ENCODE measurements at places on chromosomes 6 and 20.

DNA sequence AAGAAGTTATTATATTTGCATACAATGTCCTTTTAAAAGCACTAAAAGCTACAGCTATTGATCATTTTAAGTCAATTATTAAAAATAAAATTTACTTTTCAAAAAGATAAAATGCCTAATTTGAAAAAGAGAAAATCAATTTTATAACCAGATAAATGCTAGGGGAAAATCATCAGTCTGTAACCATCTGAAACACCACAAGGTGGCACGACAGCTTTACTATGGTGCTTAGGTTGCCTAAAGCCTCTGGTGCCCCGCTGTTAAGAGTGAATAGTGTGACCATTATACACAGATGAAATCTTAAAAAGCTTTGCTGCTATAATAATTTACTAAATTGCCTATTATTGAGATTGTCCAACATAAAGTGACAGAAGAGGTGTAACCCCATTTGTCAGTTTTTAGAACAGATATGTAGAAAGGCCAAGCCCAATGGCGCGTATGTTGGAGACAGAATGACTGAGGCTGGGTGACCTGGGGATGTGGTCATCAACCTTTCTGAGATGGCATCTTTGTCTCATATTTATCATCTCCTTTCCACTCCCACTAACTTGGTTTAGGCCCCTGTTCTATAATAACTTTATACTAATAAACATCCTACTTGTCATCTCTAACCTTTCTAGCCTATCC is 100.8 kb downstream of the MOXD1 start:
- no peak for DNase-seq

DNA sequence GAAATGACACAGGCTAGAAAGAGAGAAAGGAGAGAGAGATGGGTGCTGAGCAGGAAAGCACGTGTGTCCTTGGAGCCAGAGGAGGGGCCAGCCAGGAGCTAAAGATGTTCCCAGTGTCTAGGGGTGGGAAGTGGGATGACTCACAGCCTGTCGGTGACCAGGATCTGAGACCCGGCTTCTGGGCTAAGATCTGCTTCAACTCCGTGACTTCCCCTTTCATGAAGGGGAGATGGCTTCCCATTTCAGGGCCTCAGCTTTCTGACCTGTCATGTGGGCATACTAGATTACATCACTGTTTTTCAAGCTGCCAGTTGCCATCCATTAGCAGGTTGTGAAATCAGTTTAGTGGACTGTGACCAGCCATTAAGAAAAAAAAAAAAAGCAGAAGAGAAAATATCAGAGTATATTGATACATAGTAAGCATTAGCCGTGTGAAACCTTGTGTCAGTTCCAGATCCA is 5.4 kb downstream of the TGM3 start:
- no peak for DNase-seq

GRCh38 chr6:56683882-56684281 is 41.2 kb upstream of the DST start:
- DNase-seq = peak; percentile 86

GRCh38 chr6:129672881-129673631 is 36.9 kb downstream of the ARHGAP18 start:
- no peak for DNase-seq

DNA sequence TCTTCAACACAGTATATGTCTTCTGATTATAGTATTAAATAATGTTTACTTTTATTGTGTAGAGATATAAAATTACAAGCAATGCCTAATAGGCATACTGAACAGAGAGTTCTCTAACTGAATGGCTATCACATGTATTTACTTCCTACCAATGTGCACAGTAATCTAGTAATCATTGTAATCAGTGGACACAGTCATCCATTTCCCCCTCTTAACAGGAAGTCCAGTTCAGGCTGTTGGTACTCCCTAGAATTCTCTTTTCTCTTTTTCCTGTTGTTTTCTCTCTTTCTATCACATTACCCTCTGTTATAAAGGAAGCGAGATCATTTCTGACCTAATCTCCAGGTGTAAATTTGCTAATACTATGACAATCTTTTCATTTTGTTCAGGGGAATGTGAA is 172.5 kb downstream of the HTR1B start:
- no peak for DNase-seq

DNA sequence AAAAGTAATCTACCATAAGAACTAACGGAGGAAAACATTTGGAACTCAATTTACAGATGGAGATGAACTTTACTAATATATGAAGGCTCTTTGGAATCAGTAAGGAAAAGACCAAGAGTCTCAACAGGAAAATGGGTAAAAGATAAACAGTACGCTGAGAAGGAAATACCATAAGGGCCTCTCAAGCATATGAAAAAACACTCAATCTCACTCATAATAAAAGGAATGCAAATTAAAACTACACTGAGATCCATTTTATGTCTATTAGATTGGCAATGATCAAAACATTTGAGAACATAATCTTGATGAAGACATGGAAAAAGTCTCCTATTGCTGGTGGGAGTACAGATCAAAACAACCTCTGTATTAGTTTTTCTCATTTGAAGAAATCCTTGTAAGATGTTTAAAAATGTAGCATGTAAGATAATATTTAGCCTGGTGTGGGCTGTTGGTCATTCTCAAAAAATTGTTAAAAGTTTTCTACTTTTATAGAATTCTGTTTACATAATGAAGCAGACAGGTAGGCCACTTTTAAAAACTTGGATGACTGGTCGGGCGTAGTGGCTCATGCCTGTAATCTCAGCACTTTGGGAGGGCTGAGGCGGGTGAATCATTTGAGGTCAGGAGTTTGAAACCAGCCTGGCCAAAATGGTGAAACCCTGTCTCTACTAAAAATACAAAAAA is 14.5 kb downstream of the REV3L start:
- DNase-seq = no peak

GRCh38 chr6:149260214-149260874 is 57.2 kb upstream of the TAB2 start:
- no peak for DNase-seq

DNA sequence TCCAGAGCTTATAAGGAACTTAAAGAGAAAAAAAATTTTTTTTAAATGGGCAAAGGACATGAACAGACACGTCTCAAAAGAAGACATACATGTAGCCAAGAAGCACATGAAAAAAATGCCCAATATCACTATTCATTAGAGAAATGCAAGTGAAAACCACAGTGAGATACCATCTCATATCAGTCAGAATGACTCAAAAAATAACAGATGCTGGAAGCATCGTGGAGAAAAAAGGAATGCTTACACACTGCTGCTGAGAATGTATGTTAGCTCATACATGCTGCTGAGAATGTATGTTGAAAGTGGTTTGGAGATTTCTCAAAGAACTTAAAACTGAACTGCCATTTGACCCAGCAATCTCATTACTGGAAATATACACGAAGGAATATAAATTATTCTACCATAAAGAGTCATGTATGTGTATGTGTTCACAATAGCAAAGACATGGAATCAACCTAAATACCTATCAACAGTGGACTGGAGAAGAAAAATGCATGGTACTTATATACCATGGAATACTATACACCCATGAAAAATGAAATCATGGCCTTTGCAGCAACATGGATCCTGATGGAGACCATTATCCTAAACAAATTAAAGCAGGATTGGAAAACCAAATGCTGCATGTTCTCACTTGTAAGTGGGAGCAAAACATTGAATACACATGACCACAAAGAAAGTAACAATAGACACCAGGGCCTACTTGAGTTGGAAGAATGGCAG is 5.2 kb downstream of the OR11A1 start:
- DNase-seq = no peak

DNA sequence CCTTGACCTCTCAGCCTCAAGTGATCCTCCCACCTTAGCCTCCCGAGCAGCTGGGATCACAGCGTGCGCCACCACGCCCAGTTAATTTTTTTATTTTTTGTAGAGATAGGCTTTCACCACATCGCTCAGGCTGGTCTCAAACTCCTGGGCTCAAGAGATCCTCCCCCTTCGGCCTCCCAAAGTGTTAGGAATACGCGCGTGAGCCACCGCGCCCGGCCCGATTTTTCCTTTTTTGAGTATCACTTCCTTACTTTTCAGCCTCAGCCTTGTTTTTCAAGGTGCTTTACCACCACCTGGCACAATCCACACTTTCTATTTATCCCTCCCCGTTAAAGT is 791 bp upstream of the STX11 start:
- DNase-seq = no peak

DNA sequence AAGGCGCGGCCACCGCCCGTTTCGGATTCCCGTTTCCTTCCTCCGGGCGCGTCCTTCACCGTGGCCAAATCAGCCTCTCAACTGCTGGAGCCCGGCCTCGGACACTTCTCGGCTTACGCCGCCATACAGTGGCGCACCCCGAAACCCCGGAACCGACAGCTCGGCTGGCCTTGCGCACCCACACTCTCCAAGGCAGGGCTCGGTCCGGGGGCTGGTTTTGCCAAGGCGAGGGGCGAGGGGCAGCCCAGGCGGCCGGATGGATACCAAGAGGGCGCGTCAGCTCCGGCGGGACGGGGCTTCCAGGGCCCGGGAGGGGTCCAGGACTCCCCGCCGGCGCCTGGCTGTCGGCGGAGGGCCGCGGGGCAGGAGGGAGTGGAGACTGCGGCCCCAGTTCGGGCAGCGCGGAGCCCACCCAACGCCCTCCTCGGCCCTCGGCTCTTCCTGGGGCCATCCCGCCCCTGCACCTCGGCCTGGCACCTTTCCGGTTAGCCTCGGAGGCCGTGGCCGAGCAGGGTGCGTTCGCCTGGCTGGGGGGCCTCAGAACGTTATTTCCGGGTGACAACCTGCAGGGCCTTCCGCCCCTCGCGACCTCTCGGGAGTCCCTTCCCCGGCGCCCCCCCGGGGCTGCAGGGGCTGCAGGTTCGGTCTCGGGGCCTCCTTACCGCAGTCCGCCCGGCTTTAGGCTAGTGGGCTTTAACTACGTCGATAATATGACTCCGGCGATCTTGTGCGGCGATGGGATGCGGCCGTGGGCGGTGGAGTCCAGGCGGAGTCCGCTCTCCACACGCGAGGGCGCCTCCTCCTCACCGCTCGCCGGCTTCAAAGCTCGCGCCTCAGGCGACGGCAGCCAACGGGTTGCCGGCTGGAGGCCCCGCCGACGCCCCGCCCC is 697 bp upstream of the CEP43 start:
- no peak for DNase-seq

DNA sequence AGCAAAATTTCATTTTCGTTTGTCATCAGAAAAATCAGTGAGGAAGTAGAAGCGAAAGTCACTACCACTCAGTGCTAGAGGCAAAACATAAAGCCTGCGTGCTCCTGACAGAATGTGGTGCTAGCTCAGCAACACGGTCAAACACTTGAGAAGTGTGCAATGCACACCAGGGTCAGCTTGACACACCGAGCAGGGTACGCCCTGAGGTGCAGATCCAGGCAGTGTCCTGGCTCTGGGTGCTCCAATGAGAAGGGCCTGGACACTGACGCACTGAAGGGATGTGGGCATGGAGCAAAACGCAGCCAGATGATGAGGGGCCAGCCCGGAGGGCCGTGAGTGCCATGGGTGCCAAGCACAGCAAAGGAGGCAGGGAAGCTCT is 5.9 kb downstream of the RNASET2 start:
- DNase-seq = no peak

GRCh38 chr6:123105561-123105960 is 109.5 kb downstream of the CLVS2 start:
- DNase-seq = no peak

- no peak for DNase-seq
Observed at GRCh38 chr20:48220033-48220633, 434.9 kb upstream of the SULF2 start.

DNA sequence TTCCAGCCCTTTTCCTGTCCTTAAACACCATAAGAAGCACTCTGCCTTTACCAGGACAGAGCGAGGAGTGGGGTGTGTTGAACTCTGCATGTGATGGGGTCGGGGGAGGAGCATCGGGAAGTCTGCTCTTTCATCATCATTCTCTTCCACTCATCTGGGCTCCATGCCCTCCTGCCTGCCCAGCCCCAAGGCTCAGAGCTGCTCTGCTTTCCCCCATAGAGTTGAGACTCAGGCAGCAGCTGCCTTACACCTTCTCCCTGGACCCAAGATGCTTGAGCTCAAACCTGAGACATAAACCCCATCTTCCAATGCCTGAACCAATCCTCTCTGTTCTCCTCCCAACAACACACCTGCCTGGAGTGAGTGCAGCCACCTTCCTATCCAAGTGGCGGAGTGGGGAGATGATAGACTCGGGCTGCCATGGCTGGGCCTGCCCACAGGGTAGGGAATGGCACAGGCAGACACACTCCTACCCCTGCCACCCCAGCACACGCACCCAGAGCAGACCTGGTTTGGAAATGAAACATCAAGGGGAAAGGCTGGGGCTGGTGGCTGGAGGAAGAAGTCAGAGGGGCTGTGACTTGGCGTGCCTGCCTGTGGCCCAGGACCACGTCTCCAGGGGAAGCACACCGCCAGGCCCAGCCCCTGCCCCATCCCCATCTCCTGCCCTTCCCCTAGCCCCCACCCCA is 28.4 kb downstream of the TFEB start:
- no peak for DNase-seq

DNA sequence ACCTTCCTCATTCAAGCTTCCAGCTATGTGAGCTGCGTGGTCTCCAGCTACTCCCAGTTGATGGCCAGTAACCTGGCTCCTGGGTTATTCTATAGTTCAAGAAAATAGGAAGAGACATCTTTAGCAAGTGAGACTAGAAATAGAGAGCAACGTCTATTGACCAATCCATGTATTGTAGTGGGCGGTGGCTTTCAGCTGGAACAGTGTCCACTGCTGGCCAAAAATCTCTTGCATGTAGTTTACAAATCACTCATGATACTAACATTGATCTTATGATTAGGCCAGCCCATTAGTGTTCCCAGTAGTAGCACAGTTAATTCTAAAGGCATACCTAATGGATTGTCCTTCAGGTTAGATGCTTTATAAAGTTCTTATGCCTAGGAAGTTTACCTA is 58.9 kb upstream of the SCP2D1 start:
- no peak for DNase-seq

GRCh38 chr6:169398342-169399105 is 144.9 kb upstream of the THBS2 start:
- no peak for DNase-seq

GRCh38 chr6:6643398-6643797 is 54.9 kb downstream of the LY86 start:
- DNase-seq = no peak

DNA sequence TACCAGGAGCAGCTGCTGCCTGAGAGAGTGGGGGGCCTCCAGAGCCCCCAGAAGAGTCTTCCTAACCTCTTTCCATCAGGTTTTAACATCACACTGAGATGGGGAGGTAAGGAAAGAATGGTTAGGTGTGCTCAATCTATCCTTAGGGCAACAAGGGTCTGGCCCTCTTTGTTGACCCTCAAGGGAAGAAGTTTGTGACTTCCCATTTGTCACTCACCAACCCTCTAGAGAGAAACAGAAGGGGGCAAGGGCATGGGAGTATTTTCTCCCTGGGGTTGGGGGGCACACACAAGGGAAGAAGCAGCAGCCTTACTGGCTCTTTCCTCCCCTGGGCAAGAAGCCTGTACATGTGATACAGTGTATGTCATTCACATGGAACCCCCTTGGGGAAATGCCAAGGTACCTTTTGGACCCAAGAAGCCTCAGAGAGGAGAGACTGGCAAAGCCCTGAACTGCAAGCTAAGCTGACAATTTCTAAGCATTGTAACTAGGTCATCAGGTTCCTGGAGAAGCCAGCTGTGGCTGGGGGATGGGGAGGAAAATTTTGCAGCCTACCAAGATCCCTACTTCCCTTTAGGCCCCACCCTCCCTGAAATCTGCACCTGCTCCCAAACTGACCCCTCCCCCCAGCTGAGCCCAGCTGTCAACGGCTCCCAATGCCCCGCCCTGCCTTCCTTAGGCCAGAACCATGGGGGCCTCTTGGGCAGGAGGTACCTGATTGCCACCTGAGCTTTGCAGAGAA is 14.5 kb downstream of the BCL2L1 start:
- no peak for DNase-seq

All from AG04449 (cell line).